ENCODE measurements at places on chromosomes 6 and 20. TPM values are rescaled to one million over a fixed set of nuclear protein-coding genes. Genes with fewer than 3 reads are reported as not detected.

GRCh38 chr6:68114463-68115047 is 520.5 kb upstream of the ADGRB3 start:
- DNase-seq: no peak

- DNase-seq: no peak
Measured at GRCh38 chr6:87115402-87116135, 20.7 kb upstream of the CGA start.

DNA sequence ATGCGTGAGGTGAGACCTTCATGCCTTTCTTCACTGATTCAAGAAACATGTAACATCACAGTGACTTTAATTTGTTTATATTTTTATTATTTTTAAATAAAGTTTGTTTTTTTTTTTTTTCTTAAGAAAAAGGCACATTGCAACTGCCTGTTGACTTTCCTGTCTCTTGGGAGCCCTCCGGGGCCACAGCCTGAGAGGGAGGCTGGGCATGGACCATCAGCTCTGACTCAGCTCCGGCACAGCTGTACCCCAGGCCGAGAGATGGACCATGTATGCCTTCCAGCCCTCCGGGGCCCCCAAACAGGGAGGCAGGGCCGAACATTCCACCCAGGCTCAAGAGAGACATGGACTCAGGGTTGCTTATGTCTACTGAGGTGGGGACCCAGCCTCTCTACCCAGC is 99.9 kb downstream of the NFATC2 start:
- no peak for DNase-seq

GRCh38 chr6:56463443-56463842 is 179.2 kb downstream of the DST start:
- DNase-seq: no peak

Gene LHFPL5
- total RNA-seq: not detected

Gene ARHGAP18
- total RNA-seq: 12.6 TPM

Gene JPH2
- 1.7 TPM for total RNA-seq

All from NCI-H460 (cell line).